ENCODE measurements at places on chromosomes 16 and 17. TPM values are rescaled to one million over a fixed set of nuclear protein-coding genes. Genes with fewer than 3 reads are reported as not detected.

- DNase-seq, result no peak
Measured at GRCh38 chr17:48553190-48553547, 8.3 kb upstream of the HOXB2 start.

DNA sequence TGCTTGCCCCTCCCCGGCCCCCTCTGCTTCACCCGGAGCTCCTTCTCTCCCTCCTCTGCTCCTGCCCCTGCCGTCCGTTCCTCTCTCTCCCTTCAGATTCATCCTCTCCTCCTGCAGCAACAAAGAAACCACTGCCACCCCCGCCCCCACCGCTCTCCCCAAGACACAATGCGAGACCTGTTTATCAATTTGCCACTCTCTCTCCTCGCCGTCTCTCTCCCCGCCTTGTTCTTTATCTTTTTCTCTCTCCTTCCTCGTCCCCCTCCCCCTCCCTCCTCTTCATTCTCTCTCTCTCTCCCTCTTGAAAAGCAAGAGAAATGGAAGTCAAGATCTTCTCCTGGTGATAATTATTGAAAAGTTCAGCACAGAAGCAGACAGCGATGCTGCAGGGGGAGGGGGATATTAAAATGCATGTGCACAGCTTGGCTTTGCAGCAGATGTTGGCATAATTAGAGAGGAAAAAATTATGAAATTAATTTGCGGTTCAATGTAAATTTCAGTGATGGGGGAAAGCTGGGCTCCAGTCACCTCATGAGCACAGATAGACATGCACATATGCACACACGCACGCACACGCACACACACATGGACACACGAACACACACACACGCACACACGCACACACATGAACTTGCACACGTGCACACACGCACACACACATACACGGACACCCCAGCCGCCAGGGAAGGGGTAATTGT, 58.1 kb upstream of the CBFA2T3 start:
- DNase-seq, result no peak

GRCh38 chr17:17999364-18000029, 26.8 kb downstream of the DRC3 start:
- DNase-seq, result no peak

GRCh38 chr16:51181503-51181811, 30.4 kb upstream of the SALL1 start:
- DNase-seq, result no peak

DNA sequence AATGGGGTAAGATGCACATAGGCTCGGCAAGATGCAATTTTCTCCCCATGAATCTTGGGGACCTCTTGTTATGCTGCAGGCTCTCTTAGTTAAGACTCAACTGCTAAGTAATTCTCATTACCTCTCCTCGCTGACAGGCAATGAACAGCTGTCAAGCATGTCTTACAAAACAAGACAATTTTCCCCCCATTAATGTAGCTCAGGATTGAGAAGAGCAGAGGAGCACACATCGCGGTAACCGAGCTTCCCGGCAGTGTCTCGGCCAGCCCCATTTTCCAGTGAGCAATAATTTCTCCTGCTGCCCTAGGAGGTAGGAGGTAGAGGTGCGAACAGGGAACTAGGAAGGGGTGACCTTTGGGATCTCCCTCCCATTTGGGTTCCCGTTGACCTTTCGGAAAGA, 272.1 kb downstream of the HAPSTR1 start:
- no peak for DNase-seq

DNA sequence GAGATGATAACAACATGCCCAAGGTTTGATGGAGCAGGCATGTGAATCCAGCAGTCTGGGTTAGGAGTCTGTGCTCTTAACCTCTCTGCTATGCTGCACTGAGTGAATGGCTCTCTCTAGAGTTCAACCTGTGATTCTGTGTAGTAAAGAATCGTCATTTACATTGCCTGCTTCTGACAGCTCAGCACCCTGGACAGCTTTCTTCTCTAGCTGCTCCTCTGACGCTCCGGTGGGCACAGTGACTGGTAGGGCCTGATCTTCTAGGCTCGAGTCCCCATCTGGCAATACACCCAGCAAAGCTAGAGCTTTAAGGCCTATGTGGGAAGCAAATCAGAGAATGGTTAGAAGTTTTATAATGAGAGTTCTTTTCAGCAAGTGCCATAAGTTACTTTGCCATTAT, 85.3 kb upstream of the ATP2A3 start:
- DNase-seq, result no peak

GRCh38 chr16:64370112-64370511, 751.8 kb downstream of the CDH11 start:
- DNase-seq, result peak; percentile 16

- peak; percentile 55 for DNase-seq
Measured at GRCh38 chr16:68396481-68396880, 51.8 kb downstream of the SMPD3 start.

DNA sequence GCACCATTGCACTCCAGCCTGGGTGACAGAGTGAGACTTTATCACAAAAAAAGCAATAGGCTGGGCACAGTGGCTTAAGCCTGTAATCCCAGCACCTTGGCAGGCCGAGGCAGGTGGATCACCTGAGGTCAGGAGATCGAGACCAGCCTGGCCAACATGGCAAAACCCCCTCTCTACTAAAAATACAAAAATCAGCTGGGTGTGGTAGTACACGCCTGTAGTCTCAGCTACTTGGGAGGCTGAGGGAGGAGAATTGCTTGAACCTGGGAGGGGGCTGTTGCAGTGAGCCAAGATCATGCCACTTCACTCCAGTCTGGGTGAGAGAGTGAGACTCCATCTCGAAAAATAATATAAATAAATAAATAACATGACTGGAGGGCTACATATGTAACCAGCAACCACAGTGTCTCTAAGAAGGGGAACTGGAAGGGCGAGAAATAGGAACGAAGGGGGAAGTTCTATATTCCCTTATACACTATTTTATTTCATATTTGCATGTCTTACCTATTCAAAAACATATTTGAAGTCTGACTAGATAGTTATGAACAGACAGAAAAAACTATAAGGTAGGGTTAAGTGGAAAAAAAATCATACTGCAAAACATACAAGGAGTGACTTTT, 25.9 kb downstream of the MYH11 start:
- no peak for DNase-seq

GRCh38 chr16:85378145-85379040, 234.7 kb upstream of the GSE1 start:
- peak; percentile 35 for DNase-seq

- DNase-seq, result no peak
Measured at GRCh38 chr17:44905006-44906000, 6.1 kb upstream of the EFTUD2 start.

DNA sequence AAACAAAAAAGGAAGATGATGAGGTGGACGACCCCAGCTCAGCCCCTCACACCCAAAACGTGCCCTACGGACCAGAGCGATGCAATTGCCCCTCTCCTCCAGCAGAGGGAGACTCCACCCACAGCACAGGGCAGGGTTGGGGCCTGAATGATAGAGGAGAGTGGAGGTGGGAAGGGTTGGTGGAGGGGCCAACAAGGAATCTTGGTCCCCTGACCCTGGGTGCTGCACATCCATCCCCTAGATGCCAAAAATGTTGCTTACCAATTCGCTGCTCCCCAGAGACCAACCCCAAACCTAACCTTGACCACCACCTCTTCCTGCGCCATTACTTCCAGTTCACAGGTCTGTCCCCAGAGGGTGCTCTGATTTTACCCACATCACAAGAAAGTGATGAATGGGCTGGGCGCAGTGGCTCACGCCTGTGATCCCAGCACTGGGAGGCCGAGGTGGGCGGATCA, 12.9 kb downstream of the P2RX5 start:
- no peak for DNase-seq

DNA sequence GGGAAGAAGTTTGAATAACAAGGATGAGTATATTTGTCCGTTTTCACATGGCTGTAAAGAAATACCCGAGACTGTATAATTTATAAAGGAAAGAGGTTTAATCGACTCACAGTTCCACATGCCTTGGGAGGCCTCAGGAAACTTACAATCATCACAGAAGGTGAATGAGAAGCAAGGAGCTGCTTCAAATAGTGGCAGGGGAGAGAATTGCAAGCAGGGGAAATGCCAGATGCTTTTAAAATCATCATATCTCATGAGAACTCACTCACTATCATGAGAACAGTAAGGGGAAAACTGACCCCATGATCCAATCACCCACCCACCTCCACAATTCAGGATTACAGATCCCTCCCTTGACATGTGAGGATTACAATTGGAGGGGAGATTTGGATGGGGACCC, 212.8 kb upstream of the CDH8 start:
- no peak for DNase-seq

DNA sequence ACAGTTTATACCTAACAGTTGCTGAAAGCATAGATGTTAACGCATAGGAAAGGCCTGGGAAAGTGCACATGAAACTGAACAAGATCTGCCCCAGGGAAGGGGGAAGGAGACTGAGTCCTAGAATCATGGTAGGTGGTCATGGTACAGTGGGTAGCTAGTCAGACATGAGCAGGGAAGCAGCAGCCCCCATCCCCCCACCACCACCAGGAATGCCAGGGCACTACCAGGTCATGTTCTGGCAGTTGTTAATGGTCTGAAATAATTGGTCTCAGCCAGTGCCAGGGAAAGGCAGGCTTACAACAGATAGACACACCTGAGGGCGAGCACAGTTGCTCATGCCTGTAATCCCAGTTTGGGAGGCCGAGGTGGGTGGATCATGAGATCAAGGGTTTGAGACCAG, 185.2 kb downstream of the CPPED1 start:
- DNase-seq, result peak; percentile 72

- no peak for DNase-seq
Measured at GRCh38 chr17:17258998-17259397, 22.0 kb upstream of the FLCN start.

DNA sequence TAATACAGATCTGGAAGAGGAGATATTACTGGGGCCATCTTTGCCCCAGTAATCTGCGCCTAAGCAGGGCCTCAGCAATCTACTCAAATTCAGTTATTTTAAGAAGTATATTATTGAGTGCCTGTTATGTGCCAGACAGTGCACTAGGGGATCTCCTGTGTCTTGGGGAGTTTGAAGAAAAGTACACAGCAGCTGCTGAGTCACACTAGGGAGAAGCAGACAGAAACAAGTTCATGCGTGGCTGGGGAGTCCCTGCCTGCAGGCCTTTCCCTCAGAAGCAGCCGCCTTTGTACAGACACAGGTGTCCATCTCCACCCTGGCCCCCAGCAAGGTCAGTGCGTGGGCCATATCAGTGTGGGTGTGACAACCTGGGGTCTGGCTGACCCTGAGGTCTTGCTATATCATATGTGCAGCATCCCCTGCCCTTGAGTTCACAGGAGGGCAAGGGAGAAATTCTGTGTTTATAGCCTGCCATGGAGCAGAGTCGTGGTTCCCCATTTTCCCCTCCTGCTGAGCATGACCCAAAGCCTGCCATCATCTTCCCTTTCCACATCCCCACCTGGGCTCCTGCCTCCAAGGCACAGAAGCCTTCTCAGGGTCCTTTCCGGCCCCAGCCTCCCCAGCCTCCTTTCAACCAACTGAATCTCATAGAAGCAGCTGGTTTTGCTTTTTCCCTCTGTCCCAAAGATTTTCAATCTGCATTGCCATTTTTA, 229.9 kb upstream of the SDK2 start:
- DNase-seq, result no peak

DNA sequence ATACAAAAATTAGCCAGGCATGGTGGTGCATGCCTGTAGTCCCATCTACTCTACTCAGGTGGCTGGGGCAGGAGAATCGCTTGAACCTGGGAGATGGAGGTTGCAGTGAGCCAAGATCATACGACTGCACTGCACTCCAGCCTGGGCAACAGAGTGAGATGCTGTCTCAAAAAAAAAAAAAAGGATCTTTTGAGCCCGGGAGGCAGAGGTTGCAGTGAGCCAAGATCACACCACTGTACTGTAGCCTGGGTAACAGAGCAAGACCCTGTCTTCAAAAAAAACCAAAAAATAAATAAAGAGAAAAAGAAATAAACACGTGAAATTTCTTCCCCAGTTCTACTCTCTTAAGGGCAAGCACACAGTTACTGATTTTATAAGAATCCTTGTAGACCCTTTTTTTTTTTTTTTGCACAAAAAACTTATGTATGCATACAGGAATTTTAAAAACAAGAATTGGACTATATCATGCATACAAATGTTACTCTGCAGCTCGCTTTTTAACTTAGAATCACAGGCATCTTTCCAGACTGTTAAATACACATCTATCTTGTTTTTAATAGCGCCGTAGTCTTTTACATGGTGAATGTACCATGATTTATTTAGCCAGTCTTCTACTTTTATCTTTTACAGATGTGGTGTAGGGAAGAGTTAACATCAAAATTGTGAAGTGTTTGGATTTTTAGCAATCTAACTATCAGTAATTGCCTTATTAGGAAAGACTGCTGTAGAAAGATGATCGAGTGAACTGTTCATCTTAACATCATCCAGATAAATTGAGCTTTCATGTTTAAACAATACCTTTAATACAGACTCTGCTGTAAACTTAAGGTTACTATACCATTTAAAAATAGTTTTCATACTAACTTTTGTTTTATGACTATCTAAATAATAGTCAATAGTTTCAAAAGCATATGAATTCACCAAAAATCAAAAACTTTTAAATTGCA, 14.6 kb downstream of the CDH3 start:
- no peak for DNase-seq

- DNase-seq, result no peak
Measured at GRCh38 chr16:86495756-86496261, 14.5 kb upstream of the FOXF1 start.

DNA sequence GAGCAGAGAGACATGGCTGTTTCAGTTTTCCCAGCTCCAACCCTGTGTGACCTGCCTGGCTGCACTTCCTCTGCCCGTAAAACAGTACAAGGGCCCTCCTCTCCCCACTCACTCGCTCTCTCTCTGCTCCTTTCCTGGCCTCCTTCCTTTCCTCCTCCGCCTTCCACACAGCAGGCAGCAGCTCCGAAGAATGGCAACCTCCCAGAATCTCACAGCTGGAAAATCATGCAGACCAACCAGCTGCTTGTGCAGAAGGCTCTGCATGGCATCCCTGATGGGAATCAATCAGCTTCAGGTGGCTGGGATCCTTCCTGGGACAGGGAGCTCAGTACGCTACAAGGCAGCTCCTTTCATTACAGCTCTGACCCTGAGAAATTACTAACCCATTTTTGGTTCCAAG, 27.4 kb downstream of the TMEM132E start:
- DNase-seq, result no peak

- DNase-seq, result peak; percentile 50
Measured at GRCh38 chr16:29811896-29812665, at the start of gene PRRT2. Gene PRRT2 (plus strand): TSS chr16:29812193. CDS start chr16:29813055, 862 bp downstream.

GRCh38 chr16:4801962-4802658, at the start of gene ROGDI:
Gene ROGDI (minus strand): TSS chr16:4802633. CDS start chr16:4802571, 62 bp downstream.
- peak; percentile 89 for DNase-seq

- no peak for DNase-seq
Measured at GRCh38 chr16:85396879-85397871, 215.9 kb upstream of the GSE1 start.

GRCh38 chr16:17359788-17360390, 110.9 kb downstream of the XYLT1 start:
- DNase-seq, result no peak

Gene SULT1A3
- 10.7 TPM for total RNA-seq

Gene CCDC144A
- total RNA-seq, result 0.78 TPM

Gene DDX52
- total RNA-seq, result 17.2 TPM

Gene CES3
- total RNA-seq, result 1.3 TPM

Gene MYH11
- total RNA-seq, result 63.2 TPM

Gene CLDN9
- total RNA-seq, result 0.33 TPM

Gene KRTAP9-6
- total RNA-seq, result not detected

Gene MRPS23
- total RNA-seq, result 35.4 TPM

Gene MSLN
- not detected for total RNA-seq

Gene MEFV
- total RNA-seq, result 2.2 TPM

Gene EPOP
- total RNA-seq, result 0.27 TPM

Gene FBXL16
- 5.8 TPM for total RNA-seq

Gene CCDC154
- total RNA-seq, result 1.6 TPM

Gene CDH8
- not detected for total RNA-seq

Gene ZNF267
- 13.1 TPM for total RNA-seq

Gene MYH3
- 5.4 TPM for total RNA-seq

Gene CDK3
- total RNA-seq, result 9.7 TPM

Gene ZP2
- total RNA-seq, result not detected

Gene SLFN11
- total RNA-seq, result 68.5 TPM

All from thyroid gland (tissue), 4 donors.